Muscle of leg (tissue), 16 donors: ENCODE measurements at places on chromosomes 6 and 20. TPM values are rescaled to one million over a fixed set of nuclear protein-coding genes. Genes with fewer than 3 reads are reported as not detected.

- peak; percentile 86 for DNase-seq
Measured at GRCh38 chr6:5025911-5026819, 22.3 kb upstream of the RPP40 start.

GRCh38 chr6:108068618-108069017 lies 5.9 kb downstream of the OSTM1 start:
- no peak for DNase-seq

DNA sequence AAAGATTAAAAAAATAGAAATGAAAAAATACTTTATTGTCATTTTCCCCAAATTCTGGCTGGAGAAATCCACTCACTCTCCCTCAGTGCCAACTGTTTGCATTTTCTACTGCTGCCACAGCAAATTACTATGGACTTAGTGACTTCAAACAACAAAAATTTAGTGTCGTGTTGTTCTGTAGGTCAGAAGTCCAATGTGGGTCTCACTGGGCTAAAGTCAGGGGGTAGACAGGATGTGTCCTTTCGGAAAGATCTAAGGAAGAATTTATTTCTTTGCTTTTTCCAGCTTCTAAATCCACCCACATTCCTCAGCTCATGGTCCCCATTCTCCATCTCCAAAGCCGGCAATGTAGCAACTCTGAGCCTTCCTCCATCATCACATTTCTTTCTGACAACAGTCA lies 453.3 kb downstream of the KIF16B start:
- DNase-seq: no peak

- DNase-seq: peak; percentile 64
Measured at GRCh38 chr6:157034436-157035230, 257.5 kb downstream of the ARID1B start.

DNA sequence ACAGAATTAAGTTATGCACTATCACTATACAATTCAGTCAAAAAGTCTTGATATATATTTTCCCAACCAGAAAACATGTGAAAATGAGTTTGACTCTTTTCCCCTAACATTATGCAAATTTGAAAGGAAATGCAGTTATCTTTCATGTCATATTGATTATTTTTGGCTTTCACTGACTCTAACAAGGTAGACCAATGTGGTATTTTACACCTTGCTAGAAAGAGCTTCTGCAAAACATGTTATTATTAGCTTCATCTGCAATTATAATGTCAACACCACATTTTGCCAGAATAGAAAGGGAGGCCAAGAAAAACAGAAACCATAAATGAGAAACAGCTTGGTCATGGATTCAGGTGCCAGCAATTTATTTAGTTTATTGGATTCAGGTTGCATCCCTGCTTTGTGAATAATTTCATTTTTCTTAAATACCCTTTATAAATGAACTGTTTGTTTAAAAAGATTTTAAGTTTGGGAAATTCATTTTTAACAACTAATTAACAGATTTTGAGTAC lies 226.1 kb upstream of the GJE1 start:
- peak; percentile 9 for DNase-seq

The NKX2-2 gene
- 0.04 TPM for total RNA-seq

The KHDC3L gene
- total RNA-seq: not detected
